ENCODE measurements at places on chromosomes 13 and 19.

DNA sequence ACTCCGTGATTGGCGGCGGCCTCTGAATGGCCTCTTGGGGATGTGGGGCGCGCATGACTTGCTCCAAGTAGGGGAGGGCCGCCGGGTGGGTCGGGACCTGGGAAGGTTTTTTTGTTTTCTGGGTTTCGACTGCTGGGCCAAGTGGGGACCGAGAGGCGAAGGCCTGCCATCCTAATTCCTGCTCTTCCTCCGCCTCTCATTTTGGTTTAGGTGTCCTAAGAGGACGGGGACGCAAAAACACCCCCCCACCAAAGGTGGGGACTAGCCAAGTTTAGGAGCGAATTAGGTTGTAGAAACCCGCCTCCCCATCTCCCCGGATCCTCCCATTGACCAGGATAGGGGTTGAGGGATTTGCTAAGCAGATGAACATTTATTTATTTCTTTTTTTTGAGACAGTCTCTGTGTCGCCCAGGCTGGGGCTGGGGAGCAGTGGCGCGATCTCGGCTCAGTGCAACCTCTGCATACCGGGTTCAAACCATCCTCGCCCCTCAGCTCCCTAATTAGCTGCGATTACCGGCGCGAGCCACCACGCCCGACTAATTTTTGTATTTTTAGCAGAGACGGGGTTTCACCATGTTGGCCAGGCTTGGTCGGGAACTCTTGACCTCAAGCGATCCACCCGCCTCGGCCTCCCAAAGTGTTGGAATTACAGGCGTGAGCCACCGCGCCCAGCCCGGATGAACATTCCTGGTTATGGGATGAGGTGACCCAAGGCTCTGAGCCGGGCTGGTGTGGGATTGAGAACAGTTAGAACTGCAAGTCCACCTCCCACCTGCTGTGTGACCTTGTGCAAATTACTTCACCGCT lies 838 bp downstream of the PPP2R1A start:
- no peak for DNase-seq

GRCh38 chr19:52938761-52939160 lies 15.5 kb upstream of the ZNF888 start:
- no peak for DNase-seq

- DNase-seq = no peak
Measured at GRCh38 chr19:7492142-7492541, 3.3 kb upstream of the PEX11G start.

GRCh38 chr13:21826214-21827015 lies 155.5 kb downstream of the FGF9 start:
- no peak for DNase-seq

GRCh38 chr13:103062079-103062478 lies 4.1 kb downstream of the SLC10A2 start:
- DNase-seq = no peak

GRCh38 chr19:13997631-13997962 lies 8.5 kb downstream of the RFX1 start:
- no peak for DNase-seq

- no peak for DNase-seq
Measured at GRCh38 chr13:66154976-66155375, 1075.2 kb downstream of the PCDH9 start.

DNA sequence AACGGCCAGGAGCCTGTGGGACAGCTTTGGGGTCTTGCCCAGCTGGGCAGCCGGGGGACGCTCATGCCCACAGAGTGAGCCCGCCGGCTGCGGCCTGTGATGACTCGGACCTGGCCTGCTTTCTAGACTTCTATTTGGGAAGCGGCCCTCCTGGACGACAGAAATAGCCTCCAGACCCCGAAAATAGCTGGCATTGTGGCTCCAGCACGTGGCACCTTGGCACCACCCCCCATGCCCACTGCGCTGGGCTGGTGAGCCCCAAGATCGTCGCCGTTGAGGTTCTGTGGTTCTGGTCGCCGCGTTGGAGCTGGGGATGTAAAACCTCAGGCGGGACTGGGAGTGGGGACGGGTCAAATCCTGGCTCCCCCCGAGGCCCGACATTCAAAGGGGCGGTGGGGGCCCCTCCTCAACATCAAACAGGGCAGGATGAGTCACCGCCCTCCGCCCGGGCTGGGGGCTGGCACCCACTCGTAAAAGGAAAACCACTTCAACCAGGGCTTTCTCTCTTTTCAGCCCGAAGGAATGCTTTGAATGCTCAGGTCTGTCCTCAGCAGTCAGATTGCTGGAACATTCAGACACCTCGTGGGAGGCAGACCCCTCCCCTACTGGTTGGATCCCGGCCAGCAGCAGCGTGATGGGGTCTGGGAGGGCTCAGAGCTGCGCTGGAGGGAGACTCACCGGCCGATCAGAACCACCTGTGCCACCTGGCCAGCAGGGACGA lies 42.1 kb downstream of the GADD45B start:
- DNase-seq = no peak

- no peak for DNase-seq
Measured at GRCh38 chr19:10587022-10587838, at the start of gene AP1M2. TSS of gene AP1M2 (minus strand) at chr19:10587312. CDS start at chr19:10587231, 81 bp downstream.

- no peak for DNase-seq
Measured at GRCh38 chr13:97426695-97427094, 7.3 kb upstream of the RAP2A start.

GRCh38 chr13:23851106-23851505 lies 38.1 kb downstream of the MIPEP start:
- no peak for DNase-seq

DNA sequence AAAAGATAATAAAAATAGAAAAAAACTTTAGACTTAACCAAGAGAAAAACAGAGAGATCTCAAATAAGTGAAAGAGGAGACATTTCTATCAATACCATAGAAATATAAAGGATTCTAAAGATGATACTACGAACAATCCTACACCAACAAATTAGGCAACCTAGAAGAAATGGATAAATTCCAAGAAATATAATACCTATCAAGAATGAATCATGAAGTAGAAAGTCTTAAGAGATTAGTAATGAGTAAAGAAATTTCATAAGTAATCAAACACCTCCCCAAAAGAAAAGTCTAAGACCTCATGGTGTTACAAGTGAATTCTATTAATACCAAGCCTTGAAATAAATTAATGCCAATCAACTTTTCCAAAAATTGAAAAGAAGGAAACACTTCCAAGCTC lies 1584.5 kb upstream of the MIR17HG start:
- DNase-seq = no peak

DNA sequence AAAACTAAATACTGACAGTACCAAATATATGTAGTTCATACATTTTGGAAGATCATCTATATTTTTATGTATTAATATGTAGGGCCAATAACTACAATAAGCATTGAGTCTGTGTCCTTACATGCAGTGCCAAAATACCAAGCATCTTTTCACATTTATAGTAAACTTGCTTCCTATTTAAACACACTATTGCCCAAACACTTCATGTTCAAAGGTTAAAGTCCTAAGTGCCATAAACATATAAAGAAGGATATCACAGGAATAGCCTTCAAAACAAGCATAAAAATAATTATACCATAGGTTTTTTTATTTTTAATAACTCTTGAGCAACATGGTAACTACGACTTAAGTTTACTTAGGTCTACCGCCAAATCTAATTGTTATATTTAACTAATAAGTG lies 27.1 kb downstream of the EXOSC8 start:
- DNase-seq = no peak

DNA sequence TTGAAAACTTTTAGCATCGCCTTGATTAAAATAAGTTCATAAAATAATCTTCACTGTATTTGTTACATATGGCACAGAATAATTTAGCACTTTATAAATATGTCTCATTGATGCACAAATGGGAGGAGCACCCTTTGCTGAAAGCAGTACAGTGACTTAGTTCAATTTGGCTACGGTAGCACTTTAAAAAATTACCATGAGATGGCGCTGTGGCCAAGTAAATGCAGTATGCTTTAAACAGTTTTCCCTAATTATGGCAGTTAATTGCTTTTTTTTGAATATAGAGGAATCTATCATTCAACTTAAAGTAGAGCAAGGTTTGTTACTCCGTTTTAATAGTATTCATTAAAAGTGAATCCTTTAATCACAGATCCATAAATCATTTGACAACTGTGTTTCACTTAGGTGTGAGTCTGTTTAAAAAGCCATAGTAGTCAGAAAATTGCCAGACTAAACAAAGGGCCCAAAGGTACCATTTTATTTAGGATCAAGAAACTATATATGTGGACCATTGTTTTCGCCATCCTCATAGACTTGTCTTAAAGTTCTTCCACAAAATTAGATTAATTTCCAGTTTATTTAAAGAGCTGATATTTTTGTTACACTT lies 34.7 kb upstream of the ESD start:
- no peak for DNase-seq

- no peak for DNase-seq
Measured at GRCh38 chr13:50353651-50354415, 338.6 kb downstream of the KCNRG start.

DNA sequence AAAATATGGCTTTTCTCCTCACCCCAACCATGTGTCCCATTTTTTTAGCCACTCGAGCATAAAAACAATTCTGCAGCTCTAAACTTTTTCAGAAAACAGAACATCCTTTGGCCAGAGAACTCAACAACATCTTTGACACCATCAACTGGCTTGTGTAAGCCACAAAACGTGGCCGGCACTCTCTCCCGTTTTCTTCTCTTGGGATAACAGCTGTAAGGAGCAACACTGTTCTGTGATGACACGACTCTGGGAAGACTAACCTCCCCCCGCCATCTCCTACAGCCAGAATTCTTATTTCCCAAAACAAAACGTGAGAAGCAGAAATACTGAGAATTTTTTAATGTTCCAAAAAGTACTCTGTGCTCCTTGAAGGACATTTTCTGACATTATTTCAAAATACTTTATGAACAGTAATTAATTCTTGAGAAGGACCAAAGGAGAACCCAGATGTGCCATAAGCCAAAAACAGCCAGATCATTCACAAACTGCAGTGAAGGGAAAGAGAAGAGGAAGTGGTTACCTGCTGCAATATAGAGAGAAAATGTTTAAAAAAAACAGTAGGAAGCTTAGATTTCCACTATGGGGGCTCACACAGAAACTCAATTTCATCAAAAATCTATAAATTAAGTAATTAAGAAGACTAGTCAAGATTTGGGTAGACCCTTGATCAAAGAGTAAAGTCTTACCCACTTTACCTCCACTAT lies 25.8 kb downstream of the COL4A1 start:
- DNase-seq = no peak

GRCh38 chr13:66036636-66037035 lies 1193.5 kb downstream of the PCDH9 start:
- DNase-seq = no peak

- DNase-seq = no peak
Measured at GRCh38 chr13:99971576-99972189, at the start of gene ZIC5. TSS of gene ZIC5 (minus strand) at chr13:99971767. CDS start at chr13:99971603, 164 bp downstream.

DNA sequence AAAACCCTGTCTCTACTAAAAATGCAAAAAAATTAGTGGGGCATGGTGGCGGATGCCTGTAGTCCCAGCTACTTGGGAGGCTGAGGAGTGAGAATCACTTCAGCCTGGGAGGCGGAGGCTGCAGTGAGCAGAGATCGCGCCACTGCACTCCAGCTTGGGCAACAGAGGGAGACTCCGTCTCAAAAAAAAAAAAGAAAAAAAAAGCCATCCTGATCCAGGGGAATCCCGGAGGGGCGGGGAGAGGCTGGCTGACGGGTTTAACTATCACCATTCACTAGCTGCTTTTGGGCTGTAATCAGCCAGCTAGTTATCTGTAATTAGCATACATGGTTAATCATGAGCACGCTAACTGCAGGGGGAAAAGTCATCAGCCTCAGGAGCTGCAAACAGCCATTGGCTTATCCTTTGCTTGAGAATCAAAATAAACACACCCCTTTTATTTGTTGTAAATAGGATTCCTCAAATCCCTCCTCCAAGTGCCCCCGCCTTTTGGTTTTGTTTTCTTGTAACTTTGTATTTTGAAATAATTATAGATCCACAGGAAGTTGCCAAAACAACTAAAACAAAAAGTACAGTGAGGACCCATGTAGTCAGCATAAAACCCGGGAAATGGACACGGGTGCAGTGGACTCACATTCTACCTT lies 9.6 kb downstream of the FSD1 start:
- DNase-seq = no peak

DNA sequence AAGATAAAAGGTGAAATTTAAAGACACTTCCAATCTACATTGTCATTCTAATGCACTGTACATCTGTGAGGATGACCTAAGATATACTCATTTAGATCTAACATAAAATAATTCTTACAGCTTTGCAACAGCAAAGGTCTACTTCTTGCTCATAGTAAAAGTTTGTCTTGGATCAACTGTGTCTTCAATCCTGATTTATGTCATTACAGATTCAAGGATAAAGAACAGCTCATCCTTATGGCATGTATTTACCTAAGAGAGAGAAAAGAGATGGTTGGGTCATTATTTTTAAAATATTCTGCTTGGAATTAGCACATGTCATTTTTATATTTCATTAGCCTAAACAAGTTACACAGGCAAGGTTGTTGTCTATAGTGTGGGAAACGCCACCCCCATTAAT lies 2193.1 kb downstream of the PCDH9 start:
- no peak for DNase-seq

- no peak for DNase-seq
Measured at GRCh38 chr13:110133425-110134235, 173.3 kb downstream of the COL4A1 start.

GRCh38 chr13:78046331-78046730 lies 127.7 kb upstream of the EDNRB start:
- DNase-seq = no peak

GRCh38 chr19:46009530-46010510 lies 13.0 kb downstream of the PGLYRP1 start:
- peak; percentile 46 for DNase-seq

- no peak for DNase-seq
Measured at GRCh38 chr19:33171916-33172359, 22.2 kb upstream of the LRP3 start.

DNA sequence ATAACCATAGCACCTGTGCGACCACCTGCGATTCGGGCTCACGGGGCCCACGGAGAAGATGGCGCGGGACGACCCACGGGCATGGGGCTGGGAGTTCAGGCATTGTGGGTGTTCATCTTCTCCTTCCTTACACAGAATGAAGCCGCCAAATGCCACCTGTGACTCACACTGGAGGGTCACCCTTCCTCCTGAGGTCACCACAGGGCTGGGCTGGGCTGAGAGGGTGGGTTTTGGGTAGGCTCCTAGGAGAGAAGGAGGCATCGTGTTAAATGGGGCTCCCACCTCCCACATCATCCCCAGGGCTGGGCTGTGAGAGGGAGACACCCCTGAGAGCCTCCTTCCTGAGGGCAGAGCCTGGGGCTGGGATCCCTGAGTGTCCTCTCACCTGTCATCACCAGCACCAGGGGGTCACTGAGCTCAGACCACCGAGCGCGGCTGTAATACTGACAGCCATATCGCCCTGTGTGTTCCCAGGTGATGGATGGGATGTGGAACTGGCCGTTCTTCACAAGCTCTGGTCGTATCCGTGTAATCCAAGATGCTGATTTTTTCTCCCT lies 1.4 kb downstream of the LILRB2 start:
- no peak for DNase-seq

DNA sequence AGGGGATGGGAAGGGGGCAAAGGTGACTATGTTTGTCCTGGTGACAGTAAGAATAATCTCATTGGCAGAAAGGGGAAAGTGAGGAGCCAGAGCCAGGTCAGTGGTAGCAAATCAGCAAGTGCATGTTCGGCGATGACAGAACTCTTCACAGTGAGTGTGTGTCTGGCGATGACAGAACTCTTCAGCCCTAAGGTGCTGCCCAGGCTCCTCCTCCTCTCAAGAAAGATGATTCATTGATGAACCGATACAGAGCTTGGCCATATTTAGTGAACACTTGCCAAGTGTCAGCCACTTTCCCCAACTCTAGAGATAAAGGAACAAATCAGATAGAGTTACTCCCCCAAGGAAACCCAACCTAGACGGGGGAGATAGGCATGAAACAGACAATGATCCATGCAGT lies 199.3 kb upstream of the UBL3 start:
- no peak for DNase-seq

GRCh38 chr19:42038666-42039065 lies 31.3 kb downstream of the GRIK5 start:
- DNase-seq = no peak

Data from stimulated activated CD8-positive, alpha-beta memory T cell treated with anti-CD3 and anti-CD28 coated beads, Interleukin-2, amount 100 ng/mL, for 1 hour (primary cell).